ENCODE measurements at places on chromosomes 3 and 15.

DNA sequence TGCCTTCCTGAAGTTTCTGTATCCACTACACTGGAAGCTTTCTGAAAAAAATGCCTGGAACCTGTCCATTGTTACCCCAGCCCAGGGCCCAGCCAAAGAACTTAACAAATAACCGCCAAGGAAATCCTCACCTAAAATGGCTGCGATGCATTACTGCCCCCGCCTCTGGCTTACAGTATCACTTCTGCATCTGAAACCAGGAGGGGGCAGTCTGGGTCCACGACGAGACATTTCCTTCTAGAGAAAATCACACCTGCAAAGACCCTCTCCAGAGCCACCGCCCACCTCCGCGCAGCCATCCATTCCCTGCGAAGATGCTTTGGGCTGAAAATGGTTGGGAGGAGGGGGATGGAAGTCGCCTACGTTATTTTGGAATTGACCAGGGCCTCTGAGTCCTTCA is 22.4 kb upstream of the CELF6 start:
- no peak for DNase-seq

DNA sequence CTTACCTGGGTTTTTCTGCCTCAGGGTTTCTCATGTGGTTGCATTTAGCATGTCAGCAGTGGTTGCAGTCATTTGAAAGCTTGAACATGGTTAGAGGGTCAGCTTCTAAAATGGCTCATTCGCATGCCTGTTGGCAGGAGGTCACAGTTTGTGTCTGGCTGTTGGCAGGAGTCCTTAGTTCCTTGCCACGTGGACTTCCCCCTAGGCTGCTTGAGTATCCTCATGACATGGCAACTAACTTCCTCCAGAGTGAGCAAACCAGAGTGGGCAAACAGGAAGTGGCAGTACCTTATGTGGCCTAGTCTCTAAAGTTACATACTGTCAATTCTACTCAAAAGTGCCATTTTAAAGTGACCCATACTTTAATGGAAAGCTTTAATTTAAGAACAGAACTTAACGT is 3.4 kb upstream of the UNC13C start:
- no peak for DNase-seq

- DNase-seq, result no peak
Measured at GRCh38 chr15:28912422-28912821, 26.6 kb downstream of the APBA2 start.

GRCh38 chr3:141411251-141411771 is 43.0 kb downstream of the ZBTB38 start:
- no peak for DNase-seq

DNA sequence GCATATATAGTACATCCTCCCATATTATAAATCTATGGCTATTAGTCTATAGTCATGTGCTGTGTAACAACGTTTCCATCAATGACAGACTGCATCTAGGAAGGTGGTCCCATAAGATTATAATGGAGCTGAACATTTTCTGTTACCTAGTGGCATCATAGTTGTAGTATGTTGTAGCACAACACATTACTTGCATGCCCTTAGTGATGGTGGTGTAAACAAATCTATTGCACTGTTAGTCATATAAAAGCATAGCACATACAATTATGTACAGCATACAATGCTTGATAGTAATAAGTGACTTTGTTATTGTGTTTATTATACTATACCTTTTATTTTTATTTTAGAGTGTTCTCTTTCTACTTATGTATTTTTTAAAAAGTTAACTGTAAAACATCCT is 37.4 kb upstream of the TNFSF10 start:
- DNase-seq, result no peak

GRCh38 chr3:186760141-186760833 is 23.1 kb upstream of the EIF4A2 start:
- no peak for DNase-seq

GRCh38 chr3:61996366-61996765 is 377.0 kb downstream of the FEZF2 start:
- no peak for DNase-seq

- no peak for DNase-seq
Measured at GRCh38 chr3:100060685-100061484, 53.4 kb downstream of the FILIP1L start.

- no peak for DNase-seq
Measured at GRCh38 chr15:90686435-90687218, 30.5 kb upstream of the BLM start.

DNA sequence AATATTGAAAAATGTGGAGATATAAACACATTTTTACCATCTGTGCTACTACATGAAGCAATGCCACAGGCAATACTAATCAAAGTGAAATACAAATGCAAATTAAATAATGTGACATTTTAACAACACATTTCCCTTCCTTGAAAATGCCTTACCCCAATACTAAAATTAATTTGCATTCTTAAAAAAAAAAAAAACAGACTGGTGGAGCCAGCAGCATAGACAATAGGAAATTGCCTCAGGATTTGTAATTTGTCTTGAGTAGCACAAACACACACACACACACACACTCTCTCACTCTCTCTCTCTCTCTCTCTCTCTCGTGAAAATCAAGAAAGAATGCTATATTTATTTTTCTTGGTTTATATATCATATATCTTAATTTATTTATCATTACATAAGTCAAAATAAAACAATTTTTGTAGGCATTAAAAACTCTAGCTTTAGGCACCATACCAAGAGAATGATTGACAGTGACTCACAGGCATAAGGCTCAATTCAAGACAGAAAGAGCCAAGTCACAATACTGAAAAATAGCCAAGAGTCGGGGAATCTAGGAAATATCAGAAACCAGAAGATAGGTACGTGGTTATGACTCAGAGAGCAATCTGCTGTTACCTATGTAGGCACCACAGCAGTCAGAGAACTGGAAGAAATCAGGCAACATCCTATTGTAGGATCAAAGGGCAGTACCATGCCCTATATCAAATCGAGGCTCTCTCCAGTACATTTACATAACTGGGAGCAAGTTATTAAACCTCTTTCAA is 23.0 kb downstream of the SUCNR1 start:
- DNase-seq, result no peak

GRCh38 chr15:29937956-29938355 is 115.7 kb upstream of the TJP1 start:
- peak; percentile 46 for DNase-seq

DNA sequence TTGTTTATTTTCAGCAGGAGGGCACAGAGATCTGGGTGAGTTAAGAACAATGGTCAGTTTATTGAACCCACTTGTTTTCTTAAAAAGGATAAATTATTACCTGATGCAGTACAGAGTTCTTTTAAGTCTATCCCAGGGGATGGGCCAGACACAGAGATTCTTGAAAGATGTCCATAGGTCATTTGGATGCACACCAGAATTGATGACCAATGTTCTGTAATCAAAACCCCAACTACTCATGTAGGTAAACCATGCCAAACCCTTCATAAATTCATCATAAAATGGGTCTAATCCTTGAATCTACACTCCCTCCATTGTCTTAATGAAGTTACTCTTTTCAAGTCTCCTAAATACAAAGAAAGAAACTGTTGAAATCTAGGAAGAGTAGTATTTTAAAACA is 273.0 kb upstream of the COL8A1 start:
- no peak for DNase-seq

GRCh38 chr15:74011610-74012009 is 17.1 kb downstream of the PML start:
- no peak for DNase-seq

GRCh38 chr15:59013246-59013873 is 25.9 kb downstream of the RNF111 start:
- no peak for DNase-seq

DNA sequence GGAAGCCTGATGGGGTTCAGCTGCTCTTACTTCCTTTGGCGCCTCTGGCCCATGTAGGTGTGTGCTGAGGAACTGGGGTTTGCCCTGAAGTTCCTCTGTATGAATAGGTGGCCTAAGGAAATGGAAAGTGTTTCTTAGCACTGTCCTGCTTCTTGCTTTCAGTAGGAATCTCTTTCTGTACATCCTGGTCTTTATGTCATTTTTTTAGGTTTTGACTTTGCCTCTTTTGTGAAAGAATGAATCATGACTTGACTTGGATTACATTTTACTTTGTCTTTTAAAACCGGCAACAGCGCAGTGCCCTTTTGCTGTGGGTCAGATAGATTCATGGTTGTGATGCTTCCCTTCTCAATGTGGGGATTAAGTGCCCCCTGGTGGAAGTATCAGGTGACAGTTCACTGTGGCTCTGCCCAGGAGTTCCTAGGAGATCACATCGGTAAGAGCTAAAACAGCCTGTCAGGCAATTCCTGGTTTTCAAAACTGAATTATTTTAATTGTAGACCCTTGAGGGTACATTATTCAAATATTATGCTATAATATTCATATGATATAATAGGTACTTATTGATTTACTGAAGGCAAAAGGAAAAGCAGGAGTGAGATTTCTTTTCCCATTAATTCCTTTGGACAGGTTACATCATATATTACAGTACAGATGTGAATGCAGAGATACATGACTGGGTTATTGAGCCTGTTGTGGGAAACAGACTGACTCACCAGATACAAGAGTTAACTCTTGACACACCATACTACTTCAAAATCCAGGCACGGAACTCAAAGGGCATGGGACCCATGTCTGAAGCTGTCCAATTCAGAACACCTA is 95.4 kb downstream of the HCN4 start:
- peak; percentile 20 for DNase-seq

DNA sequence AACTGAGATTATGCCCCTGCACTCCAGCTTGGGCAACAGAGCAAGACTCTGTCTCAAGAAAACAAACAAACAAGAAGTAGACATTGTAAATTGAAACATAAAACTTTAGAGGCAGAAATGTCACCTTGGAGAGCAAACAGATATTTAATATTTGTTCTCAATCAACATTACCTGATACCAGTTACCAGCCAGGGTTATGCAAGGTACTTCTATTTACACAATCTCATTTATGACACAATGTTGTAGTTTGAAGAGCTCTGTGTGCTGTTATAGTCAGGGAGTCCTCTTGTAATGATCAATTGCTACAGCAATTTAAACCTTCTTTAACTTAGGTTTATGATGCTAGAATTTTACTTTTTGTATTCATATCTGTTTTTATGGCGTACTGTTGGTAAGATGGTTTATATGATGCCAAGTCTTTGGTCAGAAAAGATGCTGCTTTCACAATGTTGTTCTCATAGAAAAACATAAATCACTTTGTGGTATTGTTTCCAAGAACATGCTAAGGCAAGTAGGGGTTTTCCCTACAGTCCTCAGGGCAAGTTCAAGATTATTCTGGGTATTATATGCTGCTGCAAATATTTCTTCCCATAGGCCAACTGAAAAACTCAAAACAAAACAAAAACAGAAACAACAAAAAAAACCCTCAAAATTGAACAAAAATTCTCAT is 173.5 kb downstream of the TNIK start:
- DNase-seq, result no peak

- no peak for DNase-seq
Measured at GRCh38 chr15:96346409-96346970, 16.0 kb downstream of the NR2F2 start.

- no peak for DNase-seq
Measured at GRCh38 chr3:160403796-160404470, 4.5 kb downstream of the SMC4 start.

DNA sequence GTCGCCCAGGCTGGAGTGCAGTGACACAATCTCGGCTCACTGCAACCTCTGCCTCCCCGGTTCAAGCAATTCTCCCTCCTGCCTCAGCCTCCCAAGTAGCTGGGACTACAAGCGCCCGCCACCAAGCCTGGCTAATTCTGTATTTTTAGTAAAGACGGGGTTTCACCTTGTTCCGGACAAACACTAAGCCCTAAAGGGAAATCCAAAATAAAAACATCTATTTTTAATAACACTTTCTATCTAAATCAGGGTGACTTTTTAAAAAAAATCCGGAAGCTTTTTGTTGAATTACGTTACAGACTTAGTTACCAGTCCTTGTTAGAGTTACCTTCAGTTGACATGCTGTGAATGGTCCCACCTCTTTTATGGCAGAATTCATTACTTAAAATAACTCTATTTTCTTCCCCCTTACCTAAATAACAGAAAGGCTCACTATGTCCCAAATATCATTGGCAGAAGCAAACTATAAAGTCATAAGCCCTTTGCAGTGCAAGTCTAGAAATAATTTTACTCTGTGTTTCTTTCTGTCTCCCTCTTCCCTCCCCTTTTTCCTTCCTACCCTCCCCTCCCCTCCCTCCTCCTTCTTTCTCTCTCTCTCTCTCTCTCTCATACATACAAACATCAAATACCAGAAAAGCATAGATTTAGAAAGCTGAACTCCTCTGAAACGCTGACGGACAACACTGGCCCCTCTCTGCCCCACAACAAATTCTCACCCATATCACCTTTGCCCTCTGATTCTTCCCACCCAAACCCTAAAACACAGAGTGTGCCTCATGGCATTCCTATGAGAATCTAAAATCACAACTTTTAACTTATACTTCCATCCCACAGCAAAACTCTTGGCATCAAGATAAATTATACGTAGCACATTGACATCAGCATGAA is 18.3 kb downstream of the THBS1 start:
- peak; percentile 32 for DNase-seq

GRCh38 chr15:29278436-29279105 is 8.9 kb upstream of the NSMCE3 start:
- peak; percentile 91 for DNase-seq

DNA sequence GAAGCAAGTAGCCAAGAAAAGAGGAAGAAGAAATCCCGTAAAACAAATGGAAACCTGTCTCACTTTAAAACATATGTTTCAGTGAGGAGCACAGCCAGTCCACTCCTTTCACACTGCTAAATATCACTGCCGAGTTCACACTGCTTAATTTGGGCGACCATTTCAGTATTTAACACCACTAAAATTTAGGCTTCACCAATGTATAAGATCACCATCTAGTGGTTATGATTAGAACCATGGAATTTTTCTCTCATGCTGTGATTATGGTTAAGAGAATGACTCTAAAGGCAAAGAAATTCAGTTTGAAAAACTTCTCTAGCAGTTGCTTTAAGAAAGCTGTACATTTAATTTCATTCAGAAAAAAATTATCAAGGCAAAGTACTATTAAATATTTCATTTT is 16.6 kb downstream of the SLC4A7 start:
- DNase-seq, result no peak

- DNase-seq, result no peak
Measured at GRCh38 chr15:69958496-69959084, 139.1 kb downstream of the TLE3 start.

DNA sequence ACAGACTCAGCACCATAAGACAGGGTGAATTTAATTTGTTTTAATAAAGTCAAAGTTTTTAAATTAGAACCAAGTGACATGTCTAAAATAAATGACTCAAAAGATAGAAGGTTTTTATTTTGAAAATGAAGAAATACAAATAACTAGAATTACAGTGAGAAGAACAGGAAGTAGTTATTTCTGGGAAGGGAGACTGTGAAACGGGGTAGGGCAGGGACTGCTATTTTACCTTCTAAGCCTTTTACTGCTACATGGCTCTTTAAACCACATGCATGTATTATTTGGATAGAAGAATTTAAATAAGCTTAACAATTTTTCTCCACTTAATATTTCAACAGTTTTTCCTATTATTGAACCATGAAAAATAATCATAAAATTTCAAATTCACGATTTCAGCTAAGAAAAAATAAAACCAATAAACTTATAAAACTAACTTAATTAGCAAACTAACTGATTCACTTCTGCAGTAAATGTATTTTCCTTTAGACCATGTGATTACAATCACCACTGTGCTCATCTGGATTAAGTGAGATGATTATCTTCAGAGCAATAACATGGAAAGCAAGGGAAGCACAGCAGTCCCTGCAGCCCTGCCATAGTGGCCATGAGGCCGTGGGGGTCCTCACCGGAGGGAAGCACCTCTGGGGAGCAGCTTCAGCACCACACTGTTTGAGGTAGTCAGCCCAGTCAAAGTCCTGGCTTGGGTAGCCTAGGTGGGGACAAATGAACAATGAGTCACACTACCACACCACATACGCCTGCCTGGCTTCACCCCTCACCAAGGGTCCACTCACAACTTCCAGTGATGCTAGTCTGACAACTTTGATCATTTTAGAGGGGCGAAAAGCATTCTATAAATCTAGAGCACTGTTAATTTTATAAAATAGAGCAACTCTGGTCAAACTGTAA is 28.3 kb upstream of the STIMATE start:
- DNase-seq, result no peak
